ENCODE measurements at places on chromosomes 5 and 9. TPM values are rescaled to one million over a fixed set of nuclear protein-coding genes. Genes with fewer than 3 reads are reported as not detected.

DIPK1B gene
- 5.0 TPM for total RNA-seq

DPYSL3 gene
- 42.7 TPM for total RNA-seq

DNA sequence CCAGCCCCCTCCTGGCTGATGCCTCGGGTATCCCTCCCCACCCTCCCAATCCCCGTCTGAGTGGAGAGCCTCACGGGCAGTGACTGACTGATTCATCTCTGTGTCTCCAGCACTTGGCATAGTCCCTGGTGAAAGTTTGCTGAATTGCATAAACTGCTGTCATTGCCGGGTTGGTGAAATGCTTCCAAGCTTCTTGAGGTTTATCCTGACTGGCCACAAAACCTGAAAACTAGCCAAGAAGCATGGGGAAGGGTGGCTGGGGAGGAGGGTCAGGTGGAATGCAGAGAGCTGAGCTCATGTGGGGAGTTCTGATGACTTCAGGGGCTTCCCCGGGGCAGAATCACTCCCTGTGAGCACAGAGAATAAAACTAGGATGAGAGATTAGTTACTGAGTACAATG, 56.9 kb upstream of the GGTA1 start:
- 0 out of 2 replicates have a peak, but pooled peaks cover under 1% of the 10 kb centered on the region for H3K27me3 ChIP-seq
- H3K4me3 ChIP-seq, result no peak overlapping the region
- H3K27ac ChIP-seq, result no peak overlapping the region
- H3K36me3 ChIP-seq, result no peaks in the 10 kb centered on the region
- H3K4me1 ChIP-seq, result peaks cover 16% of the 10 kb centered on the region
- DNase-seq, result peak; percentile 26

DNA sequence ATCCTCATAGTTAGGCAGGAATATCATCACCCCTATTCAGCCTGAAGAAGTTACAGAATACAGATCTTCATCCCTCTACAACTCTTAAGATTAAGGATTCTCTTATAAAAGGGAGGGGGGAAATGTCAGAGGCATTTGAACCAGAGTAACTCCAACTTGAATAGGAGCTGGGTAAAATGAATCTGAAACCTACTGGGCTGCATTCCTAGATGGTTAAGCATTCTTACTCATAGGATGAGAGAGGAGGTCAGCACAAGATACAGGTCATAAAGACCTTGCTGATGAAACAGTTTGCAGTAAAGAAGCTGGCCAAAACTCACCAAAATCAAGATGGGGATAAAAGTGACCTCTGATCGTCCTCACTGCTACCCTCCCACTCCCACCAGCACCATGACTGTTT, 14.4 kb downstream of the FREM1 start:
- H3K27me3 ChIP-seq, result no peaks in the 10 kb centered on the region
- no peak overlapping the region for H3K4me3 ChIP-seq
- no peaks in the 10 kb centered on the region for H3K36me3 ChIP-seq
- H3K27ac ChIP-seq, result no peak overlapping the region
- H3K4me1 ChIP-seq, result no peaks in the 10 kb centered on the region
- DNase-seq, result no peak

DNA sequence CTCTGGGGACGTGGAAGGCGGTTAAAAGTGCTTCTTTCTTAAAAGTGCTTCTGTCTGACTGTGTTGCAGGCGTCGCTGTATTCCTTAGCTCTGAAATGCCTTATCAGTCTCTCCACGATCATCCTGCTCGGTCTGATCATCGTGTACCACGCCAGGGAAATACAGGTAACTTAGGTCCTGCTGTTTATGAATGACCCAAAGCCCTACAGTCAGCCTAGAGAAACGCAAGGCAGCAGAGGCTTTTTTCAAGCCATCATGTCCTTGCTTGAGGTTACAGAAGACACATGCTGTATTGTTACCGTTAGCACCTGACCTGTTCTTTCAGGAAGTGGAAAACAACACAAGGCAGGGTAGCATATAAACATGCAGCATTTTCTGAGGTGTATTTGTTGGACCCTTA, 2.0 kb downstream of the KCNN2 start:
- no peaks in the 10 kb centered on the region for H3K4me1 ChIP-seq
- no peak for DNase-seq
- H3K36me3 ChIP-seq, result no peaks in the 10 kb centered on the region

DNA sequence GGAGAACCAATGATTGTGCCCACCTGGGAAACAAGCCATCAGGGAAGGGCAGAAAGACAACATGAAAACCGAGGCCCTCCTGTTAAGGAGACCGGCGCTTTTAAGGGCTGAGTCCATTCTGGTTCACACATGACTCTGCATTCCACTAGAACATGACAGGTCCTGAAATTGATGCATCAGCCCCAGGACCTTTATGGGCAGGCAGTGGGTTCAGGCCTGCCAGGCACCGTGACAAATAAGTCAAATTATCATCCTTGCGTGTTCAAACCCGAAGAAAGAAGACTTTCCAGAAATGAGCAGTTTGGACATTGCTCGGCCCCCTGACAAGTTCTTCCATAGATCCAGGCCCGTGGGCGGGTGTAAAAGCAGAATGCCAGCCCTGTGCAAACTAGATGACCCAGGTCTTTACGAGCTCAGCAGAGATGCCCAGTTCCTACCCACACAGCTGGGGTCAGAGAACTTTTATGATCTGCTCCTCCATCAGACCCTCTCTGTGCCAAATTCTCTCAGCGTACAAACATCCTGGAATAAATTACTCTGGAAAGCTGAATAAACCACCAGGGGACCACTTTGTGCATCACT, 295.5 kb upstream of the WWC1 start:
- no peaks in the 10 kb centered on the region for H3K27me3 ChIP-seq
- H3K4me1 ChIP-seq, result no peaks in the 10 kb centered on the region
- no peak for DNase-seq
- H3K27ac ChIP-seq, result no peak overlapping the region
- no peak overlapping the region for H3K4me3 ChIP-seq

DNA sequence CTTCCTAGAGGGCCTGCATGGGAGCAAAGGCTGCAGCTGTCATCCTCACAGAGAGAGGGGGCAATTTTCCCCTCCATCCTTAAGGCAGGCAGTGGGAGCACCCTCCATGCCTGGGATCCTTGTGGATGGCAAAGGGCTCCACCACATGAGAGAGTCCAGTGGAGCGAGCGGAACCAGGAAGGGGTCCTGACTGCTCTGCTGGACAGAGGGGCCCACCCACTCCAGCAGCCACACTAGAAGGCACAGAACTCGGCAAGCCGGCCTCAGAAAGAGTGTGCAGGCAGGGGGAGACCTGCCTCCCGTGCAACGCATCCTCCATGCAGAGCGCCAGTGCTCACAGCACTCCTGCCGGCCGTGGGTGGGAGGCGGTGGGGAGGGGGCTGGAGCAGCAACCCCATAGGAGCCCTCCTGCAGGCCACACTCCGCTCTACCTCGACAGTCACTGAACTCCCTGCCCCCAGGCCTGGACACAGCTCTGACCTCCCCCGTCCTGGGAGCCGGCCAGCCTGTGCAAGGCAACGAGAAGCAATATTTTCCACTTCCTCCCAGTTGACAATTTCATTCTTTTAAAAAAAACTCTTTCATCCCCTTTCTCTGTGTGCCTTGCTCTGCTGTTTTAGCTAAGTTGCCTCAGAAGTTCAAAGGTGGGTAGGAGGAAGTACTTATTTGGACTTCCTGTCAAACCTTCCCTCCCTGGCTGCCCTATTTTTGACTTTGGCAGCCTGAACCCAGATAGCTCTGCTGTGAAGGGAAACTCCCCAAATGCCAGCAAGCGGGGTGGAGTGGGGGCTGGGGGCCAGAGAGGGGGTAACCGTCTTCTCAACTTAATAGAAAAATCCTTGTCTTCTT, 5.3 kb upstream of the LCP2 start:
- DNase-seq, result no peak
- no peaks in the 10 kb centered on the region for H3K27me3 ChIP-seq
- H3K4me3 ChIP-seq, result no peak overlapping the region
- no peaks in the 10 kb centered on the region for H3K36me3 ChIP-seq

DNA sequence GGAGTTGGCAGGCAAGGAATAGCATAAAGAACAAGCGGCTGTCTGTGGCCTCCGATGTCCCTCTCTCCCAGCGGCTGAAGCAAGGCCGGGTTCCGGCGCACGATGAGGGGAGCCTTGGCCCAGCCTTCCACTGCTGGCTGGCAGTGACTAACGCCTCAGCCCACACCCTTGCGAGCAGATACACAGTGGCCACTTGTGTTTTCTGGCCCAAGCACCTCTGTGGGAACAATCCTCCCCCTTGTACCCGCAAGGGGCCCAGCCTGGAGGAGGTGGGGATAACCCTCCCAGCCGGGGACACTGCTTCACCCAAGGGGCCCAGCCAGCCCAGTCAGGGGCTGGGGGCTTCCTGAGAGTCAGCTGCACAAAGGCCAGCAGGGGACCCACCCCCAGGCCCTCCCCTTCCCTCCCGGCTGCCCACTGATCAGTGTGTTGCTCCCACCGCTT, 23.2 kb downstream of the STK10 start:
- DNase-seq, result peak; percentile 74
- peak overlapping the region; percentile 58 for H3K27ac ChIP-seq
- H3K4me3 ChIP-seq, result peak overlapping the region; percentile 21
- H3K4me1 ChIP-seq, result peaks cover 26% of the 10 kb centered on the region
- H3K27me3 ChIP-seq, result no peaks in the 10 kb centered on the region

DNA sequence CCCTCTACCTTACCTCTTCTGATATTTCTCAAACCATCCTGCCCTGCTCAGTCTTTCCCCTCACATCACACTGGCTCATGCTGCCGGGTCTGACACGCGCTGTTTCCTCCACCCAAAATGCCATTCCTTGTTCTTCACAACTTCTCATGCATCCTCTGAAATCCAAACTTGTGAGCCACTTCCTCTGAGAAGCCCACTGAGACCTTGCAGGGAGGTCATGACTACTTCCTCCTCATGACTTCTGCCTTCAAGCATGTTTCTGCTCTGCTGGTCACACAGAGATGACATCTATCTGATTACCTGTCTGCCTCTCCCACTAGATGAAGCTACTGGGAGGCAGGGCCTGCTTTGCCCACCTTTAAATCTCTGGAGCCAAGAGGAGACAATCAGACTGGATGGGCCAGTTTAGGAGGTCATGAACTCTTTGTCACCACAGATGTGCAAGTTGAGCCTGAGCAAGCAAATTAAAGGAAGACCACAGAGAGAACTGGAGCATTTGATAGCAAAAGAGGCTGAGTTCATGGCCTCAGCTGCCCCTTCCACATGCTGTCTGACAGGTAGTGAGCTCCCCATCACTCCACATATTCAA, 119.8 kb upstream of the TBC1D2 start:
- no peak overlapping the region for H3K27ac ChIP-seq
- no peaks in the 10 kb centered on the region for H3K4me1 ChIP-seq
- no peak overlapping the region for H3K4me3 ChIP-seq
- DNase-seq, result no peak
- peaks cover 5% of the 10 kb centered on the region for H3K27me3 ChIP-seq

DNA sequence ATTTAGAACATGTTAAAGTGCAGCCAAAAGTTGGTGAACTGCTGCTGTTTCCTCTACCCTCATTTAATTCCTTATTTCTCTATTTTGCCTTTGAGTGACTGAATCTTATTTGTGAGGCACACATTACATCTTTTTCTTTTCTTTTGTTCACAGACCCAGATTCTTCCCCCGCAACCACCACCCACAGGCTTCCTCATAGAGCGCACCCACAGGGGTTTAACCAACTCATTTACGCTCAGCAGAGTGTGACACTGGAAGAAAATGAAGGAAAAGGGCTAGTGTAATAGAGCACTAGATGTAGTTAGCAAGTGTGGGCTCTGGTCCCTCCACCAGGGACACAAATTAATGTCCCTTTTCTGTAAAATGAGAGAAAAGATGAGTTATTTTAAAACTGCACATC, 200.7 kb downstream of the PARP8 start:
- H3K27ac ChIP-seq, result no peak overlapping the region
- H3K4me1 ChIP-seq, result no peaks in the 10 kb centered on the region
- no peaks in the 10 kb centered on the region for H3K36me3 ChIP-seq
- H3K27me3 ChIP-seq, result peaks cover 4% of the 10 kb centered on the region
- no peak for DNase-seq

- no peaks in the 10 kb centered on the region for H3K27me3 ChIP-seq
- no peaks in the 10 kb centered on the region for H3K36me3 ChIP-seq
- H3K27ac ChIP-seq, result peak overlapping the region; percentile 64
These were observed 347.6 kb downstream of the EBF1 start for GRCh38 chr5:158751961-158752655.

GRCh38 chr5:79305706-79306105, 69.8 kb downstream of the JMY start:
- H3K36me3 ChIP-seq, result peaks cover 13% of the 10 kb centered on the region
- H3K27me3 ChIP-seq, result no peaks in the 10 kb centered on the region
- no peak for DNase-seq
- H3K27ac ChIP-seq, result no peak overlapping the region

DNA sequence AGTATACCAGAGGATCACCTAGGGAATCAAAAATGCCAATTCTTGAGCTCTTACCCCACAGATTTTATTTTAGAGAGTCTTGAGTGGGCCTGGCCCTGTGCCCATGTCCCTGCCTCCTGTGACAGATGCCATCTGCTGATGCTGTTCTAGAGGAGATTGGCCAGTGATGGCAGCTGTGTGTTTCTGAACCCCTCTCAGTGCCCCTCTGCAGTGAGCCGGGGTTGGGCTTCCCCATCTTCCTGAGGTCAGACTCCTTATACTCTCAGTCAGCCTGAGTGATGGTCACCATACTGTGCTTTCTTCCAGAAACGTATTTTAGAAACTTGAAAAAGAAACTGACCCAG, 6.1 kb downstream of the PTCD2 start:
- DNase-seq, result no peak
- H3K27ac ChIP-seq, result no peak overlapping the region
- H3K27me3 ChIP-seq, result no peaks in the 10 kb centered on the region
- H3K36me3 ChIP-seq, result peaks cover 22% of the 10 kb centered on the region
- H3K4me3 ChIP-seq, result no peak overlapping the region

Measured in SJCRH30 (cell line).